ENCODE measurements at places on chromosomes 12 and 14.

DNA sequence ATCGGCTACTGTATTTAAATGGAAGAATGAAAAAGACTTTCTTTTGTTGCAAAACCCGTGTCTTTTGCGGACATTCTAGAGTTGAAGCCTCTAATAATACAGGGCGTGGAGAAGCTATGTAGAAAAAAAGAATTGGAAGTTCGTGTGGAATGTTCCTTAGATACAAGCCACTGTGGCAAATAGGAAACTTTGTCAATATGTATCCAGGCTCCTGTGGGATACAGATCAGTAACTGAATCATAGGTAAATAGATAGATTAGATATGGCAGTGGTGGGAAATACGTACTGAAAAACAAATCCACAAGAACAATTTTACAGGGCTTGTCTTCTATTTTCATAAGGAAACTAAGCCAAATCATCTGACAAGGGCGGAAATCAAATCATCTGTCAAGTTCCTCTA is 245.4 kb downstream of the EGLN3 start:
- no peak for DNase-seq

DNA sequence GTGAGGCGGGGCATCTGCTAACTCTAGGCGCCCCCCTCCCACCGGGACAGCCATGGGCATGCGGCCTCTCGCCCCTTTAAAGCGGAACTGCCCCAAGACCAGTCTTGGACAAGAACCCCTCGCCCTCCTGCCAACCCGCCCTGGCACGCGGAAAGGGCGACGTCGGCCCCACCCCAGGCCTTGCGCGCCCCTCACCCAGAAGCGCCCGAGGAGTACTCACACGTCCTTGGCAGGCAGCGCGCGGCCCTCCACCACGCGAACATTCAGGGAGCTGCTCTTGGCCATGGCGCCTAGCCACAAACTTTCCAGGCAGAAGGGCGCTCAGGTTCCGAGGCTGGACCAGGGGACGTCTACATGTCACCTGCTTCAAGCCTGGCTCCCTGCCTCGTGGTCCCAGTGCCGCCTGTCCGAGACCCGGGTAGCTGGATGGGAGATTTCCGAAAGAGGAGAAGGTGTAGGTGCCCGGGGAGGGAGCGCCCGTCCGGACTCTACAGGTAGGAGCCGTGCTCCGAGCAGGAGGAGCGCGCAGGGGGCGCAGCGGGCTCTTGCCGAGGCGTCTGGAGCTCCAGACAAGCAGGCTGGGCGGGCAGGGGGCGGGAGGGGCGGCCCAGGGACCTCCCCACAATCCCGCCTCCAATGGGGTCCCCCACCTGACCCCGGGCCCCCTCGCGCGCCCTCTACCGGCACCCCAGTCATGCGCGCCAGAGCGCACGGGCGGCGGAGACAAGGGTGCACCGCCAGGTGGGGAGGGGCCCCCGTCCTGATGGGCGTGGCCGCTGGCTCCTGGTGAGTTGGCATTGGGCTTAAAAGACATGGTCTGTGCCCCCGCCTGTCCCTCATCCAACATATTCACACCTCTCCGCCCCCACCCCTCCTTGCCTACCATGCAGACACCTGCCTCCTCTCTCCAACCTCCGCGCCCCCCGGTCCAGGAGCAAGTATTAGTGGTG is at the start of gene RASAL1:
Gene RASAL1 (minus strand): TSS at position 584 of the 950 bp plus-strand sequence. CDS start 299 bp downstream, at position 285.
- peak; percentile 57 for DNase-seq

DNA sequence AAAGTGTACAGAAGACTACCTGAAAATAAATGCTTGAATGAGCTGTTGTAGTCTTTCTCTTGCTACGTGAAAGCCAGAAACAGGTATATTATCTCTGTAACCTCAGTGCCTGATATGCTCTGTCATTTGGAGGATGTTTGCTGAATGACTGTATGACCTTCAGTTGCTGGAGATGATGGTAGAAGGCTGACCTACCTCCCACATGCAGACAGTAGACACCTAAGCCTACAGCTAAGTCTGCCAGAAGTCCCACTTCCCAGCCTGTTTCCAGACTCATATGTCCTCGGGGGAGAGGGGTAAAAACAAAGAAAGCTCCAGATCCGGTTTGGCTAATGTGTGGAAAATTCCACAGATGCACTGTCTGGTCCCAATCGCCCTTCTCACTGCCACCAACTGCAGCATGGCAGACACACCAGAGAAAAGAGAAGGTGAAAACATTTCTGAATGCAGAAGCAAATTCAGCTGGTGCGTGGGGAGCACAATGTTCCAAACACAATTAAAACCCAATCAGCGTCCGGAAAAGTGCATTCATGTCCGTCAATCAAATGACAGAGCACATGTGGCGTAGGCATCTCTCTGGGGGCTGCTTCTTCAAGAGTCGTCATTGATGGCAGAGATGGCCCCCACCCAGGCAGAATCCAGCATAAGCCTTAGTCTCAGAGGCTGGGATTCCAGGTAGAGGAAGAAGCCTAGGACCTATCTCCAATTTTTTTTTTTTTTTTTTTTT is 76.3 kb upstream of the TBX3 start:
- DNase-seq = no peak

DNA sequence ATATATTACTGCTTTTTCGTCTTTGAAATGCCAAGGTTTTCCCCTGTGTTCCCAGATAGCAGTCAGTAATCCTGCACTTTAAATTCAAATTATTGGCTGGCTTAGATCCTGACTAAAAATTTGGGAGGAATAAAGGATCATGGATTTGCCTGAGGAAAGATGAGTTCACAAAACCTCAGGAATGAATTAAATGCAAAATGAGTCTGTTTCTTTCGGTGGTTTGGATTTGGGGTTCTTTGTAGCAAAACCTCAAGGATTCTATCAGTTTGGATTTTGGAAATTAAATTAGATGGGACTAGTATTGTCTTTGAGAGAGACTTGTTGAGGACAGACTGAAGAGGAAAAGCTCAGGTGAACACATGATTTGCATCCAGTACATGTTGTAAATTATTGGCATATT is 36.1 kb downstream of the PPFIBP1 start:
- DNase-seq = no peak

DNA sequence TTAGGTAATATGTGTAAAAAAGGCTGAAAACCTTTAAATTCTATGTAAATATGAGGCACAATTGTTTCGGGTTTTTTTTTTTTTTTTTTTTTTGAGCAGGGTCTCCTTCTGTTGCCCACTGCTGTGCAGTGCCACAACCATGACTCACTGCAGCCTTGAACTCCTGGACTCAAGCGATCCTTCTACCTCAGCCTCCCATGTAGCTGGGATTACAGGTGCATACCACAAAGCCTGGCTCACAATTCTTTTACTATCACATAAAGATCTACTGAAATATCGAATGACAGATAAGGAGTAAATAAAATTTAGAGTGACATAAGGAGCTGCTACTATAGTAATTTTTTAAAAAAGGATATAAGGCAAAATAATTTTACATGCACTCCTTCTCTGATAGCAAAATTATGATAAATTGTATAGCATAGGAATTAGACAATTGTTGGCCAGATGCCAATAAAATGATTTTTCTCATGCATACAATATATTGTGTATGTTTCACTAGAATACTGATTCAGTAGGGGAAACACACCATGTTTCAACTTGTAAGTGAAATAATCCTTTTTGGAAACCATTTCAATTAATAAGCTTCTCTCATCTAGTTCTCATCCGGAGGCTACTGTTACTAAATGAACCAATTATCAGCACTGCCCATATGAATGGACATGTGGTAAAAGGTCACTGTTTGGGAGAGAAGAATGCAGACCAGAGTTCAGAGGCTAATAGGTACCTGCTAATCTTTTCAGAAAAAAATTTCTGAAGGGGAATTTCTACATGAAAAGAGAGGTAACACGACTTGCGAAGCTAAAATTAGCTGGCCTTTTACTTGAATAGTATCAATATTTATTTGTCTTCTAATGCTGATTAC is 108.4 kb downstream of the PPP1R12A start:
- DNase-seq = no peak

GRCh38 chr12:95815632-95816212 is 25.2 kb upstream of the NTN4 start:
- DNase-seq = no peak

GRCh38 chr12:18332173-18332572 is 70.9 kb downstream of the PIK3C2G start:
- no peak for DNase-seq

- DNase-seq = peak; percentile 56
Observed at GRCh38 chr14:95504135-95505029, 12.1 kb downstream of the SYNE3 start.

GRCh38 chr14:25050269-25051150 is 563 bp upstream of the STXBP6 start:
- no peak for DNase-seq

Measured in GM06990 (cell line).